ENCODE measurements at places on chromosomes 3 and 15.

DNA sequence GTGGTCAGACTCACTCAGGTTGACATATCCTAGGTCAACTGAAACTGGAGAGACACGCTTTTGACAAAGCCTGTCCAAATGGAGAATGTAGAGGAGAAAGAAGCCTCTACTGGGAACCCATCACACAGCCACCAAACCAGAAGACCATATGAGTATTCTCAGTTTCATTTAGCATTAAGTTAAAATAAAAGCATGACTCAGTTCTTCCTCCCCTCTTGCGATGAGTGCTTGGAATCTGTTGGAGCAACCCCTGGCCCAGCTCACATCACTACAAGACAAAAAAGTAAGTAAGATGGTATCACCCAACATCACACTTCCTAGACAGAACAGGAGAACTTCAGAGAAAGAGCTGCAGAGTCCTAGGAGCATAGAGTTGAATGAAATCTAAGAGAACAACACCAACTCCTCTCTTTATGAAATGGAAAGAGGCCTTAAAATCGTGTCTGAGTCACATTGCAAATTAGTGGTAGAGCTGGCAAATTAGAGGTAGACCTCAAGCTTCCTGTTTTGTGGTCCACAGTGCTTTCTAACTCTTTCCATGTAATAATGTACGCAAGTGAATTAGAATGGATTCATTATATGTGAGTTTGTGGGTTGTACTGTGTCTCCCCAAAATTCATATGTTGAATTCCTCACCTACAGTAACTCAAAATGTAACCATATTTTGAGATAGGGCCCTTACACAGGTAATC, 51.2 kb downstream of the FGF12 start:
- DNase-seq = no peak

DNA sequence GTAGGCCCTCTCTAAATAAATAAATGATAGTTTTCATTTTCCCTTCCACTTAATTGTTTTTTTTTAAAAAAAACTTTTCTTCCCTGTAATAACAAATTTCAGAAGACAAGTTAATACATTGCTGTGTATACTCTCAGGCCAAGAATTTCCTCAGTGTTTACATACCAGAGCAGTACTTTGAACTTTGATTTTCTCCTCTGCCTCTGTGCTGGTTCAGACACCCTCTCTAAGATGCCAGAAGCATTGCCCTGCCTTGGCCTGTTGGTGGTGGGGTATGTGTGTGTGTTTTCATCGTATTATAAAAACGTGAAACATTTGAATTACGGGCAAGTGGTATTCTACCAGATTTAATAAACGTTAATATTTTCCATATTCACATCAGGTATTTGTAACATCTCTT, 70.1 kb downstream of the SMAD3 start:
- no peak for DNase-seq

DNA sequence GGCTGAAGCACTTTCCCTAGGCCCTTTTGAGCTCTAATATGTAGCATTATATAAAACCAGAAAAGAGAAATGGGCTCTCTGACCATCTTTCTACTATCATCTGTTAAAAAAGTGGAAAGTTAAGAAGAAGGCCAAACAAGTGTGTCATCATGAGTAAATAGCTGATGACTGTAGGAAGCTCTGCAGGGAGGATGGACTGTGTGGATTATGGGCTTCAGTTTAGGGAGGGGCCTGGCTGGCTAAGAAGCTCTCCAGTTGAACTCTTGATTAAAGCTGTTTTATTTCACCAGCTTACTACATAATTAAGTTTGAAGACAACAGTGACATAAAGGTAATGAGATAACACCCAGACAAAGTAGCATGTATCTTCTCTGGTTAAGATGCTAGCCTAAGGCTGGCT, 30.6 kb downstream of the INTS14 start:
- no peak for DNase-seq

DNA sequence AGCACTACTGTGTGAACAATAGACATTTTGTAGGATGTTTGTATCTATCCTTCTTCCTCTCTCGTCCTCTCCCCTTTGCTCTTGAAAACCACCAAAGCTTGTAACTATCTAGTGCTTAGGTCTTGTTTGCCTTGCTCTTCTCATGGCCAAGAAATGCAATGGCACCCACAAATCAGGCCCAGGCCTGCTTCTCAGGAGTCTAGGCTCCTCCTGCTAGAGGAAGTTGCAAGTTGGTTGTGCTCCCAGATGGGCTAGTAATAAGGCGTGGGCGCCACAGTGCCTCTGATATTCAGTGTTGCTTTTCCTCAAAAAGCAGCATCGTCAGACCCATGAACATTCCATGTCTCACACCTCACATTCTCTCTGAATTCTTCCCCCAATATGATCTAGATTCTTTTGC, 28.7 kb downstream of the ZNF385D start:
- DNase-seq = no peak

DNA sequence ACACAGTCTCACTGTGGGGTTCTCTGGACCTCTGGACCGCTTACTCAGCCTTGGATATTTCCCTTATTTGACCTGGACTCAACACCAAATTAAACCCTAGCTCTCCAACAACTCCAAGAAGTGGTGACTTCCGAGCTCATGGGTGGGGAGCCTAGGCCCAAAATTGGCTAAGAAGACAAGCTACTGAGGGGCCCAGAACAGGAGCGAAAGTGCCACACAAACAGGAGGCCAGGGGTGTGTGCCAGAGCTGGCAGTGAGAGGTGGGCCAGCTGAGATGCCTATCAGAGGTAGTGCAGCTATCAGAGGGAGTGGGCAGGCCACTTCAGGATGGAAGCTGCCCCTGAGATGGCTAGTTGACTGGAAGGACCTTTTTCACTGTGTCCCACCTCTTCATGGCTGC, 151.1 kb upstream of the PRR20G start:
- DNase-seq = no peak

Measured in left renal cortex interstitium (tissue), 4 donors.